ENCODE measurements at places on chromosomes 7 and 10. TPM values are rescaled to one million over a fixed set of nuclear protein-coding genes. Genes with fewer than 3 reads are reported as not detected.

The ADIRF gene
- not detected for total RNA-seq

The SPDYE9 gene
- not detected for total RNA-seq

The COL1A2 gene
- total RNA-seq: not detected

The NPC1L1 gene
- not detected for total RNA-seq

The SSC4D gene
- total RNA-seq: not detected

The CALML3 gene
- not detected for total RNA-seq

The MAT1A gene
- not detected for total RNA-seq

The GJC3 gene
- total RNA-seq: not detected

The SFMBT2 gene
- total RNA-seq: 7.0 TPM

The SHH gene
- not detected for total RNA-seq

The OR2A1 gene
- not detected for total RNA-seq

The FGL2 gene
- total RNA-seq: 0.72 TPM
